ENCODE measurements at places on chromosomes 7 and 10. TPM values are rescaled to one million over a fixed set of nuclear protein-coding genes. Genes with fewer than 3 reads are reported as not detected.

DNA sequence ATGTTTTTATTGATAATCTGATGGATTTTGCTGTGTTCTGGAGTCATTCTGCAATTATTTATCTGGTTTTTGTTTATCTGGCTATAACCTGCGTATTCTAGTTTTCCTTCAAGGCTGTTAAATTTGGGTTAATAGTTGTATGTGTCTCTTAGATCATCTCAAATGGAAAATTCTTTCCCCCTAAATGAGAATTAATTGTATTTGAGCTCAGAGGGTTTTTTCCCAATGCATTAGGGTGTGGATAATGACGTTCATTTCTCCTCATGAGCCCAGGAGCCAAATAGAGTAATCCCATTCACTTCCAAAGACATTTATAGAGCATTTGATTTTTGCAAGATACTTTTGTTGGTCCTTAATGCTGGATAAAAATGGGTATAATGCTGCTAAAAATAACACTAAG is 564.6 kb downstream of the GALNT17 start:
- H3K4me1 ChIP-seq, result no peaks in the 10 kb centered on the region
- no peak overlapping the region for H3K4me3 ChIP-seq
- no peaks in the 10 kb centered on the region for H3K27me3 ChIP-seq
- H3K27ac ChIP-seq, result no peak overlapping the region
- DNase-seq, result no peak

DNA sequence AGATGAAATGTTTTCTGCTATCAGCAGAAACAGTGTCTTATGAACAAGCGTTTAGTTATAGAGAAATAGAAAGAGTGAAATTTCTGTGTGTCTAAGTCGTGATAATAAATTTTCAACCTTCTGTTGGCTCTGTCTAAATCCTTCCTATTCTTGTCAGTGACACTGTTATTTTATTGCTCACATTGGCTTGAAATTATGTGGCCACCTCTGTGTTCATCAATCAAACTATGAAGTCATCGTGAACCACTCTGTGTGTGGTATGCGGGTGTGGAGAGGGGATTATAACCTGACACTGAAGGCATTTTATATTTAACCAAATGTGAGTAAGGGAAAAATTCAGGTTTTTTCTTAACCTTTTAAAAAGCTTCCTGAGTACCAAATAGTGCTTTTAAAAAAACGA is 12.3 kb downstream of the AOAH start:
- DNase-seq, result no peak
- no peaks in the 10 kb centered on the region for H3K36me3 ChIP-seq
- H3K27ac ChIP-seq, result no peak overlapping the region
- no peak overlapping the region for H3K4me3 ChIP-seq

Gene POLR1F
- 20.1 TPM for total RNA-seq

- DNase-seq, result no peak
- no peak overlapping the region for H3K4me3 ChIP-seq
- H3K27me3 ChIP-seq, result no peaks in the 10 kb centered on the region
- H3K36me3 ChIP-seq, result peaks cover 11% of the 10 kb centered on the region
These were observed 66.3 kb upstream of the EFCAB10 start for GRCh38 chr7:105647591-105647990.

Gene PTF1A
- total RNA-seq, result not detected

Gene SCART1
- 1.8 TPM for total RNA-seq

GRCh38 chr10:120392245-120392644 is 64.8 kb upstream of the PLPP4 start:
- H3K4me1 ChIP-seq, result no peaks in the 10 kb centered on the region
- DNase-seq, result no peak
- no peak overlapping the region for H3K4me3 ChIP-seq
- H3K27me3 ChIP-seq, result peaks cover 5% of the 10 kb centered on the region
- H3K36me3 ChIP-seq, result no peaks in the 10 kb centered on the region

DNA sequence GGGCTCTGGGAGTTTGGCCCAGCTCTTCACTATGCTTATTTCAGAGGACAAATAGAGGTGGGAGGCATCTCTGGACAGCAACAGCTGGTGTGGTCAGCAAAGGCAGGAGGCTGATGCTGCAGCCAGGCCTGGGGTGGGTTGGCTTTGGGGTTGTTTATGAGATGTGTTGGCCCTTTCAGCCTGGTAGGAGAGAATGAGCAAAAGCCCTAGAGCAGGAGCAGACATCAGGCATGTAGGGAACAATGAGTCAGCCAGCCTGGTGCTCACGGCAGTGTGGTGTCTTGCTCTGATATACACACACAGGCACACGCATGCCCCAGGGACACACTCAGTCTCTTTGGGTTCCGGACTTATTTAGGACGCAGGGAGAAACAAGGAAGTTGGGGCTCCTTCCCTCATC is 157.1 kb downstream of the PRKCQ start:
- H3K27ac ChIP-seq, result no peak overlapping the region
- H3K4me1 ChIP-seq, result no peaks in the 10 kb centered on the region
- H3K36me3 ChIP-seq, result no peaks in the 10 kb centered on the region
- H3K27me3 ChIP-seq, result peaks cover 59% of the 10 kb centered on the region
- no peak overlapping the region for H3K4me3 ChIP-seq

DNA sequence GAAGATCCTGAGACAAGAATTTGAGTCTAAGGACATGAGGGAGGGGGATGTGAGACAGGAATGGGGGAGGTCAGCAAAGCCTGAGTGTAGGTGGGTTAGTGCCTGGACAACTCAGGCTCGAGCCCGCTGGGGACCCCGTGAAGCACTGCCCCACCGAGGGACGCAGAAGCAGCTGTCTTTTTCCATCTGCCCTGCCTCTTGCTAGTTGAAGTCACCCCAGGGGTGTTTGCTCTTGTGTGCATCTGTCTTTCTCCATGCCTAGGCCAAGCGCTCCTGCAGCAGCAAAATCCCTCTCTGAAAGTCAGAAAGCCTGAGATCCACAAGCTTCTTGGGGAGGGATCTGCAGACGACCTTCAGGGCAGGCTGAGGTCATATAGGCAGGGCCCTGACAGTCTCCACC is 79.0 kb upstream of the CELF2 start:
- H3K4me1 ChIP-seq, result no peaks in the 10 kb centered on the region
- no peaks in the 10 kb centered on the region for H3K36me3 ChIP-seq
- H3K27me3 ChIP-seq, result no peaks in the 10 kb centered on the region
- no peak for DNase-seq
- H3K27ac ChIP-seq, result no peak overlapping the region
- no peak overlapping the region for H3K4me3 ChIP-seq

DNA sequence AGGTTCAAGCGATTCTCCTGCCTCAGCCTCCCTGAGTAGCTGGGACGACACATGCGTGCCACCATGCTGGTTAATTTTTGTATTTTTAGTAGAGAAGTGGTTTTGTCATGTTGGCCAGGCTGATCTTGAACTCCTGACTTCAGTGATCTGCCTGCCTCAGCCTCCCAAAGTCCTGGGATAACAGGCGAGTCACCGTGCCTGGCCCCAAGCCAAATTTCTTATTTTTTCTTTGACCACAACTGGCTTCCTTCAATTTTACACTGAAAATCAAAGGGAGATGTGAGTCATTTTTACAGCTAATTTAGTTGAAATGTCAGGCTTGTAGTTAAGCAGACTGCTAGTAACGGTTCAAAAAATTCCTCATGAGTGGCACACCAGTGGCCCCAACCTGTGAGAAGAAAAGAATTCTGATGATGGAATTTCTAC is 7.8 kb downstream of the RNF216 start:
- peak overlapping the region; percentile 52 for H3K27ac ChIP-seq
- peaks cover 15% of the 10 kb centered on the region for H3K4me1 ChIP-seq
- H3K4me3 ChIP-seq, result no peak overlapping the region
- no peaks in the 10 kb centered on the region for H3K27me3 ChIP-seq
- peak; percentile 70 for DNase-seq
- H3K36me3 ChIP-seq, result peaks cover 13% of the 10 kb centered on the region

DNA sequence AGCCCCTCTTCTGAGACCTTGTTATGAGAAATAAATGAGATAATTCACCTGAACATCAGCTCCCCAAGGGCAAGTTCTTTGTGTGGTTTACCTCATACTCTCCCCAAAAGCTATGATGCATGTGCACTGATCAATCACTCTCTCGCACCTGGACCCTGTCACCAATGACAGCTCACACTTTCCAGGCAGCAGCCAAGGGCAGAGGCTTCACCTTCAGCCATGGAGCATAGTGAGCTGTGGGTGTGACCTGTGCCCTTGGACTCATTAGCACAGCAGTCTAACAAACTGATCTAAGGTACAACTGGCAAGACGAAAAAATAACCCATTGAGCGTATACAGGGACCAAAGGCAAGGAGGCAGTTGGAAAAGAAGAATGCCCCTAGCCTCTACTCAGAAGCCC is 17.0 kb downstream of the PDE1C start:
- peaks cover 93% of the 10 kb centered on the region for H3K27me3 ChIP-seq
- no peak for DNase-seq
- no peak overlapping the region for H3K27ac ChIP-seq
- H3K4me1 ChIP-seq, result peaks cover 3% of the 10 kb centered on the region

Gene RALA
- total RNA-seq, result 36.3 TPM

DNA sequence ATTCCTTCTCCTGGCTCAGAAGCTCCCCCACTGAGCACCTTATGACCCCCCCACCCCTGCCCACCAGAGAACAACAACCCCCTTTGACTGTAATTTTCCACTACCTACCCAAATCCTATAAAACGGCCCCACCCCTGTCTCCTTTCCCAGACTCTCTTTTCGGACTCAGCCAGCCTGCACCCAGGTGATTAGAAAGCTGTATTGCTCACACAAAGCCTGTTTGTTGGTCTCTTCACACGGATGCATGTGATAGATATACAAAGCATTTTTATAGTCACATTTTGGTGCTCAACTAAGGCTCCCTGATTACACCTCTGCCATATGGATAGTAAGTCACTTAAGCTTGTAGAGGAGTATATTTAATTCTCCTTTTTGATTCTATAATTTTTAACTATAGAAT is 985.8 kb downstream of the REEP3 start:
- DNase-seq, result no peak
- H3K4me3 ChIP-seq, result no peak overlapping the region
- H3K4me1 ChIP-seq, result no peaks in the 10 kb centered on the region
- no peak overlapping the region for H3K27ac ChIP-seq

Gene ZNF12
- total RNA-seq, result 18.1 TPM

DNA sequence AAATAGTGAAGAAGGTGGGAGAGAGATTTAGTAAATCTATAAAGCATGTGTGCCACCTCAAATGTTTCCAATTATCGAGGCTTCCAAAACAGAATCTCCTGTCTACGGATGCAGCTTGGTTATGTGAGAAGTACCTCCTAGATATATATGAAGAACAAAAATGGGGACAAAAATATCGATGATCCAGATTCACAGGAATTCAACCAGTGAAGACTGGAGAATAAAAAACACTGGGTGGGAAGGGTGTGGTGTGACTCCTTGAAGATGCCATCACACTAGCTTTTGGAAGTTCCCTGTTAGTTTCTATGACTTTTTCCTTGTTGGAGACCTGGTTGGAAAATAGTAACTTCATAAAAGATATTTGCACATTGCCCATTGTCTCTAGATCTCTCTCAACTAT is 152.4 kb downstream of the LRRC4 start:
- H3K27ac ChIP-seq, result no peak overlapping the region
- no peaks in the 10 kb centered on the region for H3K4me1 ChIP-seq
- H3K4me3 ChIP-seq, result no peak overlapping the region
- H3K36me3 ChIP-seq, result no peaks in the 10 kb centered on the region
- no peak for DNase-seq

GRCh38 chr7:41890631-41891274 is 187.9 kb upstream of the INHBA start:
- no peak overlapping the region for H3K27ac ChIP-seq
- peaks cover 37% of the 10 kb centered on the region for H3K4me1 ChIP-seq
- H3K4me3 ChIP-seq, result no peak overlapping the region

GRCh38 chr7:48098846-48099245 is 9.8 kb downstream of the UPP1 start:
- no peak for DNase-seq
- H3K4me3 ChIP-seq, result no peak overlapping the region
- H3K36me3 ChIP-seq, result no peaks in the 10 kb centered on the region
- no peaks in the 10 kb centered on the region for H3K4me1 ChIP-seq

DNA sequence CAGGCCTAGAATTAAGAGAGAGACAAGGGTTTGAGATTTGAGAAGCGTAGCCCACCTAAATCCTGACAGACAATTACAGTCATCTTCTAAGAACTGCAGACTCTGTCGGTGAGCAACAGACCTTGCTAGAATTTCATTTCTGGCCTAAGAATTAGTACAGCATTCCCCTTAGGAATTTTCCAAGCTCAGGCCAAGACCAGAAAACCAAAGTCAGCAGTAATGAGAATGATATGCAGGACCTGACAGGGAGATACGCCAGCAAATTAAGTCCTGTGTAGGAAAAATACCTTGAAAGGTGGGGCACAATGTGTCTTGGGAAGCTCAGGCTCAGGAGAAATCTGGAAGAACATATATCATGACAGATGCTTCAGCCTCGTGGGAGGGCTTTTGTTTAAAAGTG is 52.7 kb upstream of the HERPUD2 start:
- no peaks in the 10 kb centered on the region for H3K4me1 ChIP-seq
- no peak for DNase-seq
- H3K27me3 ChIP-seq, result no peaks in the 10 kb centered on the region
- no peak overlapping the region for H3K27ac ChIP-seq

All from A673 (cell line).